ENCODE measurements at places on chromosomes 3 and 15.

GRCh38 chr3:114846252-114846651 lies 300.8 kb downstream of the ZBTB20 start:
- no peak for DNase-seq

DNA sequence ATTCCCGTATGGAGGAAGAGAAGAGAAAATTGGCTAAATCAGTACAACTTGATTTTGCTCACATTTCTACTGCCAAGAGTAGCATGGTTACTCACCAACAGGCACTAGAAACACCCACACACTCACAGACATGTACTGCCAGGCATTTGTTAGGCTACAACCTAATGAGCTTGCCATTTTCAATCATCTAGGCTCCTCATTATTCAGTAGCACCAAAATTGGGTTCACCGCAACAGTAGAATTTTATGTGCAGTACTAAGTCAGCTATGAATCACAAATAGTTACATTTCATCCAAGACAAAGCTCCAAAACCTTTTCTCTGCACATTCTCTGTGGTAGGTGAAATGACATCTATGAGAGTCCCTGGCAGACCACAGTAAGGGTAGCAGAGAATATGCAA lies 15.0 kb upstream of the THUMPD3 start:
- DNase-seq: no peak

DNA sequence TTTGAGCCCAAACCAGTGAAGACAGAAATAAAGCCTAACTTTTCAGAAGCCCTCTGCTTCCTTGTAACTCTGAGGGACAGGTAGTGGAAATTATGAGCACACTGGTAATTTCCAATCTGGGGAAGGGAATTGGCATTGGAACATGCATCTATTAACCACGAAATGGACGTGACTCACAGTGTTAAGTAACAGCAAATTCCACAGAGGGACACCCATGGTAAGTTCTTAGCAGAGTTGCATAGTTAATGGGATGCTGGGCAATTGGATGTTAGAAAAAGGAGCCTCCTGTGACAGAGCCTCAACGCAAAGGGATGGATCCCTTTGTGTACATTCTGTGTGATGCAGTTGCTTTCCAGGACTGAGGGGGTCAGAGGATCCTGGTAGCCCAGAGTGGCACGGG lies 168.6 kb downstream of the SEMA6D start:
- no peak for DNase-seq

DNA sequence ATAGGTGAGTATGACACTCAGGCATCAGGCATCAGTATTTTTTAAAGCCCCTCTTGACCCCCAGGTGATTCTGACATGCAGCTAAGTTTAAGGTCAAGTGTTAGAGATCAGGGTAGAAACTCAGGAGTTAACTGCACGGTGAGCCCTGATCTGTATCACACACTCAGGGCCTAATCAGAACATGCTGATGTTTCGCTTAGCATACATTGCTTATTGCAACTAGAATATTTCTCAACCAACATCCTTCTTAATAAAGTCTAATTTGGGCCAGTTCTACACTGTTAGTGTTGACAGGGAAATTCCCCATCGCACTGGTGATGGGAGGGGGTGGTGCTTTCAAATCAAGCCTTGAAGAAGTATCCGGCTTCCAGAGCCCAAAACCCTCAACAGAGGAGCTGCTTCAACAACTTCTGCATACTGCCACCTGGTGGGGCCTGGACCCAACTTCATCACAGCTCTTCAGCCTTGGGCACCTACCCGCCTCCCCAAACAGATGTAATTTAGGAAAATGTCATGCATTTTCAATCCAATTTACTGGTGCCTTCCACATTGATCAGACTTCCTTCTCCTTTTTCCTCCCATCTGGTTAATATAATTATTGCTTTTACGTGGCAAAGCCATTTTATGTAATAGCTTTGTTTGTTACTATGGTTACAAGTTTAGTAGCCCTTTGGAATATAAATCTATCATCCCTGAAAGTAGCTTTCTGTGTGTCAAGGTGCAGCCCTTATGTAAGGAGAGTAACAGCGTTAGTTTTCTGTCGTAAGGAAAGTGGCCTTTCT lies 312.2 kb downstream of the RORA start:
- DNase-seq: peak; percentile 81

DNA sequence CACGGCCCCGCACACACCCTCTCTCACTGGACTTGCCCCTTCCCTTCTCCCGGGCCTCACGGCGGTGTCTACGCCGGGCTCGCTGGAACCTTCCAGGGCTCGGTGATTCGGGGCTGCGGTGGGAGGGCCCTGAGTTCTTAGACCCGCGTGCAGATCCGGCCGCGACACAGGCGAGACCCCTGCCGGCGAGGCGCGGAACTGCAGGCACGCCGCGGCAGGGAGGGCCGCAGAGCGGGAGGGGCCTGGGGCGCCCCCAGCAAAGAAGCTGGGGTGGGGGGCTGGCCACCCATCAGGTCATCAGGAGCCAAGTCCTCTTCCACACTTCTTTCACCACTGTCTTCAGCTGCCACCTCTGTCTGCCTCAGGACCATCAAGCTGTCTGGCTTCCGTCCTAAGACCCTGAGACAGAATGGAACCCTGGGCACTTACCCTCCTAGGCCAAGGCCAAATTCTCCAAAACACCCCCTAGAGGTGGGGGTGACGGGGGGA lies 164.5 kb downstream of the XXYLT1 start:
- peak; percentile 79 for DNase-seq

- no peak for DNase-seq
Observed at GRCh38 chr15:46786590-46787285, 930.6 kb upstream of the SEMA6D start.

- DNase-seq: no peak
Observed at GRCh38 chr15:55586808-55587207, 1.3 kb downstream of the PYGO1 start.

GRCh38 chr3:18641916-18642315 lies 216.8 kb upstream of the SATB1 start:
- DNase-seq: no peak

GRCh38 chr15:95131131-95131556 lies 899.8 kb downstream of the MCTP2 start:
- DNase-seq: no peak

DNA sequence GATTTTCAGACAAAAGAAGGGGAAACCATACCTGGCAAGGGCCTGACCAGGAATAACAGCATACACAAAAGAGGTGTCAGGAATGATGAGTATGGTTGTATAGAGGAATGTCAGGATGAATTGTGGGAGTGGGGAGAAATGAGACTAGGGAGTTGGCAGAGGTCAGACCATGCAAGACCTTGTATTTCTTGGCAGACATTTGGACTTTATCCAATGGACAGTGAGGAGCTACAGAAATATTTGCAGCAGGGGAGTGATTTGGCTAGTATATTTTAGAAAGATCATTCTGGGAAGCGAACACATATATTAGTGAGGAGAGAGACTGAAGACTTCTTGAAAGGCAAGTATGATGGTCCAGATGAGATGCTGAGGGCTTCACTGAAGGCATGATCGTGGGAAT lies 25.4 kb upstream of the ALPK3 start:
- no peak for DNase-seq

DNA sequence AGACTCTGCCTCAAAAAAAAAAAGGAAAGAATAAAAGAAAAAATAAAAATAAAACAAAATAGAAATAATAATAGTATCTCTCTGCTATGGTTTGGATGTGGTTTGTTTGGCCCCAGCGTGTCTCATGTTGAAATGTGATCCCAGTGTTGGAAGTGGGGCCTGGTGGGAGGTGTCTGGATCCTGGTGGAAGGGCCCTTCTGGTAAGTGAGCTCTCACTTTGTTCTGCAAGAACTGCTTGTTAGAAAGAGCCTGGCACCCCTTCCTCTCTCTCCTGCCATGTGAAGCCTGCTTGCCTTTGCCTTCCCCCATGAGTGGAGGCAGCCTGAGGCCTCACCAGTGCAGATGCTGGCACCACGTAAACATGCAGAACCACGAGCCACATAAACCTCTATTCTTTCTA lies 26.3 kb downstream of the TMEM44 start:
- DNase-seq: no peak

GRCh38 chr3:18771931-18772330 lies 346.8 kb upstream of the SATB1 start:
- no peak for DNase-seq

DNA sequence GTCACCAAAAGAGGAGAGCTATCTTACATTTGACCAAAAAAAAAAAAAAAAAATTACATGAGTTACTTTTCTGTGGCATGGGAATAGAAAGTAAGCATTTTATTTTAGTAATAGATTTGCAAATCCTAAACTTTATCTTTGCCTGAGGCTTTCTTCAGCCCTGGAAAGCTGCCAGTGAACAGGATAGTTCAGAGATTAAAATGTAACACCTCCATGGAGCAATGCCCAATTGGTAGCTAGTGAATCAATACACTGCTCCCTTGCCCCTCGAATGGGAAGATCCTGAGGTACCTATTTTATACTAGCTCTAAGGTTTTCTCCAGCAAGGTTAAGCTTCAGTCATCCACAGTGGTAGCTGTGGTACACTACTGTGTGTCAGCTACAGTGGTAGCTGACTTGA lies 867.1 kb downstream of the NAALADL2 start:
- no peak for DNase-seq

- DNase-seq: no peak
Observed at GRCh38 chr3:160061525-160061924, 72.9 kb downstream of the IL12A start.

DNA sequence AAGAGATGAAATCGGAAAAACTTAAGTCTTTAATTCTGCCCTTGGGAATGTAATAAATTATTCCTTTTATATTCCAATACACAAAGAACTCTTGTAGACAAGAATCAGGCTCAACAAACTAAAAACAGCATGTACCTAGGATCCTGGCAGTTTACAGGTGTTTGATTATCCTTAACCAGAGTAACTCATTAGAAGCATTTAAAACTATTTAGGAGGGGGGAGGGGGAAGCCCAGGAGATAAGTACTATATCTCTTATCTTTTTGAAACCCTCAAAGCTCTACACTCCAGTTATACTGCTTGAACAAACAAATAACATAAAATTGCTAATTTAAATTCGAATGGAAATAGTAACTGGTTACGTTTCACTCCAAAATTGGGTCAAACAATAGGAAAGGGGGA lies 1.9 kb downstream of the CNBP start:
- no peak for DNase-seq

DNA sequence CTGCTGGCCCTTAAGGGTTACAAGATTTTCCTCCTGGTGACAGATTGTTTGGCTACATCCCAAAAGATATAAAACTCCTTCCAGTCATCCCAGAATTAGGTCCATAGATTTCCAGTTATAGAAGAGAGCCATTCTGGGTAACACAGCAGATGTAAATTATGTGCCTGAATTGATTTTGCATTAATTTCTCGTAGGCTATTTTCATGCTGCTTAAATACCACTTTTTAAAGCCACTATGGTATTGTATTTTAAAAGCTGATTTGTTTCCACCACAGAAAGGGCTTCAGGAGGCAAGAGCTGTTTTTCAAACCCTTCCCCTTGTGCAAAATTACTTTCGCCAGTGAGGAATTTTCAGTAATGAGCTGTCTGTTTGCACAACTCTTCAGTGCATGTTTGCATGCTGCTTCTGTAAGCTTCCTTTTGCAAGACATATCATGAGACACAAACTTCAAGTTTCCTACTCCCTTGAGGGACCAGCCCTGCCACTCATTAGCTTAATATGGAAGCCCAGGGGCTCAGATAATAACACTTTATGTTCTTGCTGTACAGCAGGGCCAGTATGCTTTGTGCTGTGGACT lies 105.4 kb upstream of the TNIK start:
- DNase-seq: no peak

DNA sequence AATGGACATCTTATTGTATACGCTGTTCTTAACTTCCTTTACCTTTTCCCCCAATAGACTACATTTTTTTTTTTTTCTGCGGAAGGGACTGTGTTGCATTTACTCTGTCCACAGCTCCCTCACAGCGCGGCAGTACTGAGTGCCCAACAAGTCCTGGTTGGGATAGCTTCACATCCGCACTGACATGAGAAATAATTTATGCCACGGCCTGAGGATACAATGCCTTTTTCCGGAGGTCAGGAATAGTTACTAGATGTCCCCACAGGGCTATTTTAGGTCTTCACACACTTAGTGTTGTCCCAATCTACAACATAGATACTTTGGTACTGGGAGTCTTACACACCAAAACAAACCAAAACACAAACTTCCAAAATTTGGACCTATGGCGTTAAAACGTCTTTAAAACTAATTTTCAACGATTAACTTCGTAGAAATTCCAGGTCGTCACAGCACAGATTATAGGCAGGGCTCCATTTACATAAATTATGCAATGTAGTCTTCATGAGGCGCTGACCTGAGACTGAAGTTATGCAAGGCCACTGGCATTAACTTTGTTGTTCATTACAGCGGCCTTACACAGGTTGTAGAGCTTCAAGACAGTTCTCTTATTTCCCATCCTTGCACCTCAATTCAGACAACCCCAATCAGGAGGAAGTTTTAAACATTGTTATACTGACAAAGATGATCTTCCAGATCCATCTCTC lies 989 bp upstream of the PPIB start:
- no peak for DNase-seq
